ENCODE measurements at places on chromosomes 6 and 20.

GRCh38 chr20:49275216-49275615 is 2.6 kb downstream of the ZNFX1 start:
- DNase-seq, result no peak

- DNase-seq, result no peak
Observed at GRCh38 chr6:55569638-55570037, 9.4 kb downstream of the HMGCLL1 start.

GRCh38 chr6:55433446-55434130 is 106.3 kb downstream of the GFRAL start:
- DNase-seq, result peak; percentile 58

DNA sequence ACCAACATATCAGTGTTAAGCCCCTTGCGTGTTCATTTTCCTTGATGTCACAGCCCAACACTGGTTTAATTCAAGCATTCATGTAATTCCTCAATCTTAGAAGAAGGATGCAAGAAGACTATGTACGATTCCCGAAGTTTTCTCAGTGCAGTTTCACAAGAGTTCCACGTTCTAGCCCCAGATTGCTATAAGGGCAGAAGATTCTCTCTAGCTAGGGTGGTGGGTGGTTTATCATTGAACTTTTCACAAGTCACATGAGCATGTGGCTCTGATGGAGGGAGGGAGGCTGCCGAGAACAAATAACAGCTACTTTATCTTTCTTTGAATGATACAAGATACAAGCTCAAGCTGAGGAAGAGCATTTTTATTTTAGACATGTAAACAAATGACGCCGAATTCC is 71.9 kb upstream of the NHSL1 start:
- no peak for DNase-seq

- DNase-seq, result peak; percentile 73
Observed at GRCh38 chr6:36829919-36830544, 9.2 kb downstream of the CPNE5 start.

- no peak for DNase-seq
Observed at GRCh38 chr6:24105191-24105590, 20.8 kb upstream of the NRSN1 start.

- DNase-seq, result no peak
Observed at GRCh38 chr6:151506761-151507160, 12.9 kb downstream of the CCDC170 start.

- DNase-seq, result no peak
Observed at GRCh38 chr6:144416244-144416643, 131.1 kb downstream of the UTRN start.

- peak; percentile 30 for DNase-seq
Observed at GRCh38 chr6:136012943-136013342, 161.4 kb downstream of the PDE7B start.

DNA sequence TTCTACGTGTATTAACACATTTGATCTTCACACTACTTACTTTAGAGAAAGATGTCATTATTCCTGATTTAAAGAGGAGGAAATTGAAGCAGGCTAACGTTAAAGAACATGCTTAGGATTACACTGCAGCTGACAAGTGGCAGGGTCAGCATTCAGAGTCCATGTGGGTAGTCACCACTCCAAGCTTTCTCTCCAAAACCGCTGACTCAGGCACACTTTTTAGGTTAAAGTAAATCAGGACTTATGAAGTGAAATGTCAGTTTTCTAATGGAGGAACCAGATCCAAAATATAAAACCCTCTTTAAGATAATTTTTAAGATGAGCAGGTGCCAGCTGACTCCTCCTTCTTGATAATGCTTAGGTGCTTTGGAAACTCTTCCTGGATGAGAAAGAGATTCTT is 75.4 kb downstream of the HTR1E start:
- no peak for DNase-seq

DNA sequence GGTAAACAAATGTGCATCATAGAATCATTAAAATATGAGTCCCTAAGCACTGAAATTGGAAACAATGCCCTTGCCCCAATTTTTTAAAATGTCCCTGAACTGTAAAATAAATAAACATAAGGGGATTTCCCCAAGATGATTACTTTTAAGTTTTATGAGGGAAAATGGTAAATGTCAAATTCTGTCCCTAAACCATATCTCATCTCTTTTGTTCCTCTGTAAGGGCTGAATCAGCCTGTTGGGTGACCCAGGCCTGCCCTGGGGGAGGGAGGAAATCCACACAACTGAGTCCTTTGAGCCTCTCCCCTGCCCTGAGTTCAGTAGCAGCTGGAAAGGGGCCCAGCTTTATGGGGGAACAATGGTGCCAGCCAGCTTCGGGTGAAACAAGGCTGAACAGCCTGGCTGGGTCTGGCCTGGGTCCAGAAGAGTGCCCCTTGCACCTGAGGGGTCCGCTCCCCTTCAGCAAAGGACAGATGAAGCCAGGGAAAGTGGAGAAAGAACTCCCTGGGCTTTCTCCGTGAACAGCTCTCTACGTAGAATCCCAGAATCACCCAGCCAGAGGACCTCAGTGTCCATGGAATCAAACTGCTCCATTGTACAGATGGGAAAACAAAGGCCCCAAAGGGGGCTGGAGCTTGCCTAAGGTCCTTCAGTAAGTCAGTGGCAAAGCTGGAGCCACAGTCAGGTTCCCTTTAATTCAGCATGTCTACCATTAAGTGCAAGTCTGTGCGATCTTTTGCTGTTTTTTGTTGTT is 28.2 kb upstream of the ITCH start:
- DNase-seq, result no peak

DNA sequence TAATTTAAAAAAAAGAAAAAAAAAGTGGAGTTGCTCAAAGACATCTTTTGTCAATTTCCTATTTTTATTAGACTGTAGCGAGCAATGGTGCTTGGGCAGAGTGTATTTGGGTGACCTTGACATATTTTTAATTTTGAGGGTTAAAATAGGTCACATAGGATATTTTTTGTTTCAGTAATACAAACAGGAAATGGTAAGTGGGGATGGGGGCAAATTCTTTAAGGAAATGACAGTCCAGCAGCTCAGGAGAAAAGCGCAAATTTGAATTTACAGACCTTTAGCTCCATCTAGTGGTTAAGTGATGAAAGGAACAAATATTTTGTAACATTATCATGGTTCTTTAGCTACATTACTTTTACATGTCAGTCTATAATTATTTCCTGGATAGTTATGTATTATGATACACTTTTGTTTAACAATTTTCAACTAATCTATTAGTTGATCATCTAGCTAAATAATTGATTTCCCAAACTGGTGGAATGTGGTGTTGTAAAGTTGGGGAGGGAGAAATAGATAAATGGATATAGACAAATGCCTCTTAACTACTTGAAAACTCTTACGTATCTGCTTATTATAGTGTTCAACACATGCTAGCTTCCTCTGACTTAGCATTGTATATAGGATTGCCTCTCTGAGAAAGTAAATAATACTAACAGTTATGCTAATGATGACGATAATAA is 10.0 kb downstream of the CITED2 start:
- DNase-seq, result peak; percentile 72

- no peak for DNase-seq
Observed at GRCh38 chr20:47048054-47048453, 153.4 kb downstream of the EYA2 start.

DNA sequence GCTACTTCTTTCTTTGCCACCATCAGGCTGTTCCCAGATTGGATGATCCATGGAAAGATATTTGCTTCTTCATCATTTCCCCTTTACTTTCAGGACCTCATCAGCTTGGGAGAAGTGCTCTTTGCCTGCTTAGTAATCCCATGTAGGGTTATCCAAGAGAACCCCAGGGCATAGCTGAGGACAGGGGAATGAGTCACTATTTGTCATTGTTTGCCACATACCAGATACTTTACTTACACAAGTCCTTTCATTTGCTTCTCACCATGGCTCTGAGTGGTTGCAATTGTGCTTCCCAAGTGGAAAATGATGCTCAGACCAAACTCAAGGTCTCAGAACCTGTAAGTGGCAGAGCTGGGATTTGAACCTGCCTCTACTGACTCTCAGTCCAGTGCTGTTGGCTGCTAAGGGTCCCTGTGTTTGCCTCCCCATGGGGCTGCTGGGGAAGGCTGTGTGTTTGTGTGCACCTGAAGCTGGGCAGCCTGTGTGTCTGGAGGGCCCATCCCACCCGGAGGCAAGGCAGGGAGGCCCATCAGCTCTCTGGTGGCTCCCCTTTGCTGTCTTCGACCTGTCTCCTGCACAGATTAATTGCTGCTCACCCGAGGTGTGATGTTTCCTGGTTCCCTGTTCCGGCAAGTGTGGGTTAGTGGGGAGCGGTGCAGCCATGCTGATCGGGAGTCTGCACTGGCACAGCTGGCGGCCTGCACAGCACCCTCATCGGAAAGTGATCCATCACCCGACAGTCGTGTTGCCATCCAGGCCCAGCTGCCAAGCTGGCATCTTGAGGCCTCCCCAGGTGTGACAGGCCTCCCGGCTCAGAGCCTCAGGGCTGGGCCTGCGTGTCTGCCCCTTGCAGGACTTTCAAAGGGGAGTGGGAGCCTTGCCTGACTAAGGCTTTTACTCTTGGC is 228.8 kb downstream of the DHX35 start:
- no peak for DNase-seq

GRCh38 chr6:131638013-131638412 is 911 bp downstream of the ENPP3 start:
- no peak for DNase-seq

- DNase-seq, result no peak
Observed at GRCh38 chr20:34403063-34403827, 40.2 kb downstream of the ITCH start.

DNA sequence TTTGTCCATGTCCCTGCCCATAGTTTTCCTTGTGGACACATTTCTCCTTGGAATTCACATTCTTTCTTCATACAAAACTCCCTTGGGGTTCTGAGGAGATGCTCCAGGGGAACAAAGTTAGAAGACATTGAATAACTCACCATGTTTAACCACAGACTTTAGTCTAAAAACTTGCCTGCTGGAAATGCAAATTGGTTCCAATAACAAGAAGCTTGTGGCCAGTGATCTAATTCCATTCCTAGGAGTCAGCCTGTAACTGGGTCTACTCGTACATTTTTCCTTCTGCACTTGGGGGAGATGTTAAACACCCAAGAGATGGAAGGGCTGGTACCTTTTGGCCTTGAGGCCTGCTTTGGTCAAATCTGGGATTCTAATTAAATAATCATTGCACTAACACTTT is 60.2 kb downstream of the SCML4 start:
- DNase-seq, result peak; percentile 15

- no peak for DNase-seq
Observed at GRCh38 chr20:13639150-13639497, 392 bp upstream of the TASP1 start.

DNA sequence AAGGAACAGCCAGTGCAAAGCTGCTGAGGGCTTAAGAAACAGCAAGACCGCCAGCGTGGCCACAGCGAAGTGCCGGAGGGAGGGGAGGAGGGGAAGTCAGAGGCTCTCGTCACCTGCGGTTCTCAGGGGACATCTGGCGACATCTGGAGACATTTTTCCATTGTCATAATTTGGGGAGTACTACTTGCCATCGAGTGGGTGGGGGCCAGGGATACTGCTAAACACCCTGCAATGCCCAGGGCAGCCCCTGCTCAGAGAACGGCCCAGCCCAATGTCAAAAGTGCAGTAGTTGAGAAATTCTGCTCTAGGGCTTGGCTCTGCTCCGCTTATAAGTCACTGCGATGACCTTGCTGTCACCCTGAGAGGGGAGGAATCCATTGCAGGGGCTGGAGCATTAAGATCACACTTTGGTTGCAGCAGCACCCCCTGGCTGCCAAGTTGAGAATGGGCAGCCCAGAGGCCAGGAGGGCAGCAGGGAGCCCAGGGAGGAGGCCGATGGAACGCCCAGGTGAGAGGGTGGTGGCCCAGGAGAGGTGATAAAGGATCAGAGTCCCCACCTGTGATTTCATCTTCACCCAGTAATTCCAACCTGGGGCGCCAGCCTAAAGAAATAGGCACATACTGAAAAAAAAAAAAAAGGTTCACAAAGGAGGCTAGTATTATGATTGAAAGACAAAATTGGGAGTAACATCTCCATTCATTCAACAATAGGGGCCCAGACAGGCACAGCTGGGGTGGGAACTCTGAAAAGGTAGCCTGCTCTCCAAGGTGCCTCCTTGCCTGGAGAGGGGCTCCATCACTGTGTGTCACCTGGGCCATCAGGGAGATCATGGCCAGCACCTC is 218.2 kb downstream of the BMP7 start:
- DNase-seq, result peak; percentile 13

DNA sequence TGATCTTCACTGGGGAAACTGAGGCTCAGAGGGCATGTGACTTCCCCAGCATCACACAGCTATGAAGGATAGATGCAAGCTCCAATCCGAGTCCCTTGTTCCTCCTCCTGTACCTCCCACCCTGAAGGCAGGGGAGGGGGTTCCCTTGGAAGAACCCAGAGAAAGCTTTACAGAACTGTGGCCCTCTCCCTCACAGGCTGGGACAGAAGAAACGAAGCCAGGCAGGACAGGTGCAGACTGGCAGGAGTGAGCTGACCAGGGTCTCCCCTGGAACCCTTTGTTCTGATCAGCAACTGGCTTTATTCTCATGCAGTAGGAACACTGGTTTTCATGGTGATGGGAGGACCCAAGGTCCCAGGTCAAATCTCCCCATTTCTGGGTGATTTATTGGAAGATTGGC is 90.2 kb downstream of the TMEM242 start:
- no peak for DNase-seq

- peak; percentile 4 for DNase-seq
Observed at GRCh38 chr20:59082077-59082740, 39.6 kb upstream of the PRELID3B start.

DNA sequence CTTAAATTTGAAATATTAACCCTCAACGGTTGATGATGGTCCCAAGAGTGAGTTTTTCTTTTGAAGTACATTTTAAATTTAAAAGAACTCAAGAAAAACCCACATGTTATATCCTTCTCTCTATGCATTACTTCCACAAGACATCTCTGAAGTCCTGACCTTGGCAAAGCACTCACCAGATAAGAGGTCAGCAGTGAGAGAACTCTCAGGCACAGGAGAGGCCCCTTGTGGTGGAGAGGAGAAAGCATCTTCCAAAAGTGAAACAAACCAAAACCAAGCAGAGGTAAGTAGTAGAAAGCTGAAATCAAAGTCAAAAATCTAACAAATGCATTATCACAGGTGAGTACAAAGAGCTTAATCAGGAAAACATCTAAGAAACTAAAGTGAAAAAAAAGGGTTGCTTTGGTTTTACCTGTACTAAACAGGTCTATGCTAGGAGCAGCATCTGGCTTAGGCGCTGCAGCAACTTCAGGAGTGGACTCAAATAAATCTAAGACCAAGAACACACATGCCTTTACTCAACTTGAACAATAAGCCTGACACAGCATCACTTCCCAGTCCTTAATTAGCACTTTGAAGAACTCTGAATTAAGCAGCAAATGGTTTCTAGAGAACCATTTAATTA is 80.5 kb downstream of the PRSS35 start:
- DNase-seq, result peak; percentile 9

- DNase-seq, result no peak
Observed at GRCh38 chr20:64142590-64142989, 21.7 kb upstream of the MYT1 start.
